Nasal cavity respiratory epithelium epithelial cell of viscerocranial mucosa (primary cell): ENCODE measurements at places on chromosomes 5 and 9. TPM values are rescaled to one million over a fixed set of nuclear protein-coding genes. Genes with fewer than 3 reads are reported as not detected.

Gene OBP2B
- total RNA-seq: not detected in 2 replicates

Gene CARD9
- 0.34 and 1.2 TPM in 2 replicates for total RNA-seq

Gene ADAMTSL2
- total RNA-seq: under 0.01 TPM in 1 of 2 replicates, not detected in the other

Gene FOXD4L5
- total RNA-seq: under 0.01 and 0.14 TPM in 2 replicates

Gene DCP2
- 33.7 and 37.3 TPM in 2 replicates for total RNA-seq

Gene IARS1
- 313 and 639 TPM in 2 replicates for total RNA-seq

Gene SMIM33
- not detected in 2 replicates for total RNA-seq

Gene TRAF2
- 9.9 and 24.1 TPM in 2 replicates for total RNA-seq

Gene PCBD2
- total RNA-seq: 7.3 and 7.5 TPM in 2 replicates

Gene RNF208
- total RNA-seq: 0.34 and 0.78 TPM in 2 replicates

Gene MSX2
- total RNA-seq: 0.21 and 1.7 TPM in 2 replicates

Gene SPATA31D4
- total RNA-seq: not detected in 2 replicates

Gene CXCL14
- total RNA-seq: 0.34 and 6.5 TPM in 2 replicates

Gene PCDHGA4
- total RNA-seq: under 0.01 and 1.8 TPM in 2 replicates

Gene TTLL11
- 2.1 and 5.2 TPM in 2 replicates for total RNA-seq

Gene GPR21
- total RNA-seq: 0.34 and 1.4 TPM in 2 replicates

Gene TPPP
- 1.8 and 2.7 TPM in 2 replicates for total RNA-seq

Gene DNAJC18
- total RNA-seq: 1.4 and 3.8 TPM in 2 replicates

Gene PCDHGB2
- total RNA-seq: under 0.01 and 1.7 TPM in 2 replicates

Gene PRSS3
- total RNA-seq: 3.1 and 36.6 TPM in 2 replicates

Gene SPACA9
- total RNA-seq: 1.4 and 2.8 TPM in 2 replicates
